Fibroblast of the aortic adventitia (primary cell): ENCODE measurements at places on chromosomes 1 and 21.

DNA sequence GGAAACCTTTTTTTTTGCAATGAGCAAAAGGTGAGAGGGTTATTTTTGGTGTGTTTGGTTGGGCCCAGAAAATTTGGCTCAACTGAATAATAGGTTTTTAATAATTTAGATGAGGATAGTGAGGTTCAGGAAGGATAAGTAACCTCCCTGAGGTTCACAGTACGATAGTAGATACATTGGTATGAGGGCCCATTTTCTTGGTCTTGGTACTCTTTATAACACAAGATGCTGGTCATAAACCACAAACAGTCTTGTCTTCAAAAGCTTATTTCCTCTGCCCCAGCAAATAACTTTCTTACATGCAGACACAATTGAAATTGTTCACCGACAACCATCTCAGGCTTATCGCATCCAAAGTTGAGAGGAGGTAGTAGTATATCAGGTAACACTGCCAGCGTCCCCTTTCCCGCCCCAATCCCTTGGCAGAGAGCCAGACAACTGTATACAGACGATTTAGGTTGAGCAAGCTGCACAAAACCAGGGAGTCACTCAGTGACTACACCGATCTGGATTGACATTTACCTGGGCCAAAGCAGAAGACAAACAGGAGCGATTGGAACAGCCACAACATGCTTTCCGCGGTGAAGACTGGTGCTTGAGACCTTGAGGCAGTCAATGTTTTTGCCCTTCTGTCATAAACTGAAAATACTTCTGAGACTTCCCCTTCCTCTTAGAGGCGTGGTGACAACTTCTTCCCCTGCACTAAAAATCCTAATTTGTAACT, at the start of gene SLAMF6:
TSS of gene SLAMF6 (minus strand) at position 634 of the 724 bp plus-strand sequence. CDS start at position 571, 63 bp downstream.
- no peak for DNase-seq

DNA sequence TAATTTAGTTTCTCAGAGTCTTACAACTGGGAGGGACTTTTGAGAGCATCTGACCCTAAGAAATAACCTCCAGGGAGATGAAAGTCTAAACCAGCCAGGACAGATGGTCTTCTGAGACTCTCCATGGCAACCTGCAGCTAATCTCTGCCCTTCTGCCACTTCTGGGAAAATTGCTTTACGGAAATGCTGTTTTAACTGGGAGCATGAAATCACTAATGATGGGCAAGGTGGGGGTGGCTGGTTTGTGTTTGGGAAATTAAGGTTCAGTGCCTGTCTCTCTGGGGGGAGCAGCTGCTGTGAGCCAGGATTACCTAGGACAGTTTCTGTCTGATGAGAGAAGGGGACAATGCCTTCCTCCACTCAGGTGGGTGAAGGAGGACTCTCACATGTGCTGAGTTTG, 33.2 kb downstream of the ROR1 start:
- DNase-seq = no peak

- no peak for DNase-seq
Measured at GRCh38 chr1:246797597-246797996, 73.4 kb downstream of the SCCPDH start.

- no peak for DNase-seq
Measured at GRCh38 chr1:3645666-3646355, 4.1 kb downstream of the WRAP73 start.

GRCh38 chr1:205719762-205720161, 30.2 kb downstream of the NUCKS1 start:
- no peak for DNase-seq

DNA sequence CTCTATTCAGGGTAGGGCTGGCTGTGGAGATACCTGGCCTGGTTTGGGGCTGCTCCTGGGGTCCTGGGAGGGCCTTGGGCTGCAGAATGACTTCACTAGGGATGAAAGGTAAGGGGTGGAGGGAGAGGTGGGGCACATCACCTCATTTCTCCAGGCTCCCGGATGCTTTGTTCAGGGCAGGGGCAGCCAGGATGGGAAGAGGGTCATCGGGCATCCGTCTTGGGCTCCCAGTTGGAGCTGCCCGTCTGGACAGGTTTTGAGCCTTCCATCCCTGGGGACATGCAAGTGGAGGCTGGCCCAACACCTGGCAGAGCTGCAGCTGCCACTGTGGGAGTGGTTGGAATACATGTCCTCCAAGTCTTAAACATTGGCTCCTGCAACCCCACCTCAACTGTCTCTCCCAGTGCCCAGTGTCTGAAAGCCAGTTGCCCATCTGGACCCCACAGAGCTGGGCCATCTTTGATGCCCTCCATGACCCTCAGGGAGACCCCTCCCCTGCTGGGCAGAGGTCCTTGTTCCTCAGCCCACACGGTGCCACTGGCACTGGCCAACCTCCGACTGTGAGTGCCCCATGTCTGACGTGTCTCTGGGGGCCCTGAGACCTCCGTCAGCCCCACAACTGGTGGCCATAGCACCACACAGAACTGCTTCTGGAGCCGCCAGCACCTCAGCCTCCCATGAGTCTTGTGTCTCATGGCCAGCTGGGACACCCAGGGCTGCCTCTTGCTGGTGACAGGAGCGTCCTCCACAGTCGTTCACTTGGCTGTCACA, 52.8 kb downstream of the TRIM11 start:
- DNase-seq = no peak

DNA sequence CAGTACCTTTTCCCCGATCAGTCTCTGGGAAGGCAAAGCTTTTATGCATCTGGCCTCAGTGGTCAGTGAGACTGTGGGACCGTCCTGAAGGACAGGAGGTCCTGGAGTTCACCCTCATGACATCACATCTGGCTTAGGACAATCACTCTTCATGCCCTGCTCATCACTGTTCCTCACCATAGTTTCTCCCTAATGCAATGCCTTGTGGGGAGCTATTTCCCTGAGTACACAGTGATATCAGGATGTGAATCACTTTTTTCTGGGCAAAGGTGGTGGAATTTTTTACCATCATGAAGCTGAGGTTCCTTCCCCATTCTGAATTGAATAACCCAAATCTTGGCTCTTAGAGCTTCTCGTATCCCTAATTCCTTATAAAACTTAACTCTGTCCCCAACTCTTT, 34.8 kb upstream of the CFAP126 start:
- DNase-seq = no peak

- DNase-seq = peak; percentile 24
Measured at GRCh38 chr1:6819246-6820040, 34.2 kb downstream of the CAMTA1 start.

DNA sequence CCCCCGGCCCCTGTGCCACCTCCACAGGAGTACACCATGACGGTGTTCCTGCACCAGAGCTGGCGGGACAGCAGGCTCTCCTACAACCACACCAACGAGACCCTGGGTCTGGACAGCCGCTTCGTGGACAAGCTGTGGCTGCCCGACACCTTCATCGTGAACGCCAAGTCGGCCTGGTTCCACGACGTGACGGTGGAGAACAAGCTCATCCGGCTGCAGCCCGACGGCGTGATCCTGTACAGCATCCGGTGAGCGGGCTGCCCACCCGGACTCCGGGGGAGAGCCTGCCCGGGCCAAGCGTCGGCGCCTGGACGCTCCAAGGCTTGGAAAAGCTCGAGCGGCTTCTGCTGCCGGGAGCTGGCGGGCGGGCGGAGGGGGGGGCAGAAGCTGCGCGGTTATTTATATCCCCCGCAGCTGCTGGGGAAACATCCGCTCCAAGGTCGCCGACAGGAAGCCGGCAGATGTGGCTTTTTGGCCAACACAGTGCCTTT, 6.4 kb downstream of the GABRD start:
- no peak for DNase-seq

DNA sequence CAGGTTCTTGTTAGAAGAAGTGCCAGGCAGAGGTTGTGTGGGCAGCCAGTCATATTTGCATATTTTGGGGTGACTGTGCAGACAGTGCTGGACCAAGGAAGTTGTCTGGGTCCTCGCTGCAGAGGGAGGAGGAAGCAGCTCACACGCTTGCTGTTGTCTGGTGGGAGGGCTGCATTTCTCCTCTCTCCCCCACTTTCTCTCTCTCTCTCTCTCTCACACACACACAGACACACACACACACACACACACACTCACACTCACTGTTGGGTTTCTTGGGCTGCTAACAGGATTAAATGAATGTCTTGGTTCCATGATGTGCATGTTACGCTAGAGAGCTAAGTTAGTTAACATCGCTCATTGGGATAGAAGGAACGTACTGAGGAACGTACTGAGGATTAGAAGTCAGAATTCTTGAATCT, 72.9 kb downstream of the AGPAT3 start:
- no peak for DNase-seq

DNA sequence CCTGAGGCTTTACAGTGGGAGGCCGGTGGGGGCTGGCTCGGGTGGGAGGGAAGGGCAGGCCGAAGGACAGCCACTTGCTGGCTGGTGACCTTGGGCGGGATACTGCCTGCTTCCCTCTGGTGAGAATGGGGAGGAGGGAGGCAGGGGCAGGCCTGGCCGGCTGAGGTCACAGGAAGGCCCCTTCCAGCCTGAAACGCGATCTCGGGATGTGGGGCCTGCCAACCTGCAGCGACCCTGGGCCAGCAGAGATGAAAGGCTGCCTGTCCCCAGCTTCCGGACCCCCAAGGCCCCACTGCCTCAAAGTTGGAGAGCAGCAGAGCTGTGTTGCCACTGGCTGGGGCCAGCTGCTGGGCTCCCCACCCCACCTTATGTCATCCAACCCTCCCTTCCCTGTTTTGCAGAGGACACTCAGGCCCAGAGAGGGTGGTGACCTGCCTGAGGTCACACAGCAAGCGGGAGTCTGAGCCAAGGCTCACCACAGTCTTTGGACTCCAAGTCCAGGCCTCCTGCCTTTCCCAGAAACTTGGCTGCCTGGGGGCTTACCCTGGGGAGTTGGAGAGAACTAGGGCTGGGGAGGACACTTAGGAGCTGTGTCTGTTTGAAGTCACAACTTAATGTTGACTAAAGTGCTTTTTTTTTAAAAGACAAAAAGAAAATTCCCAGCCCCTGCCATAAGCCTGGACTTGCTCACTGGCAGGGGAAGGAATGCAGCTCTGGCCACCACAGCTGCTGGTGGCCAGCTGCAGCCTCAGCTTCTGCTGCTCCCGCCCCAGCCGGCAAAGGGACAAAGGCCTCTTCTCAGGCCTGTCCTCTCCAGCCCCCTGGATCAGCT, 14.8 kb upstream of the WASF2 start:
- DNase-seq = peak; percentile 57

- peak; percentile 58 for DNase-seq
Measured at GRCh38 chr1:178939338-178940067, 68.6 kb upstream of the ANGPTL1 start.

DNA sequence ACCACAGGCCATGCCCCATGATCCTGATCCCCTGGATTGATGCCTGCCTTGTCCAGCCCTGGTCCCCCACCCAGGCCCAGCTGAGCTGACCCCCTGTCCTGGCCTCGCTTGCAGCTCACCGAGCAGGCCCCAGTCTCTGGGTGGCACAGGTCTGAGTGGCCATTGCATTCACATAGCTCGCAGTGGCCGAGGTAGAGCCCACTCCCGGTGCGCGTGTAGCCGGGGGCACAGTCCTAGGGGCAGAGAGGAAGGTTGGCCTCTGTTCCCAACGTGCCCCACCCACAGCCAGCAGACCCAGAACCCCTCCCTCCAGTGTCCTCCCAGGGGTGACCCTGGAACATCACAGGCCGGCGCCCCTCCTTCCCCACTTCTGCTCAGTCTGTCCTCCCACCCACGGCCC, 51.9 kb downstream of the LDLRAD2 start:
- DNase-seq = no peak

- peak; percentile 9 for DNase-seq
Measured at GRCh38 chr1:53295726-53296116, 32.1 kb downstream of the LRP8 start.

- DNase-seq = peak; percentile 96
Measured at GRCh38 chr21:42892931-42893755, at the start of gene NDUFV3. TSS of gene NDUFV3 (plus strand) at chr21:42893309. CDS start at chr21:42893334, 25 bp downstream.

DNA sequence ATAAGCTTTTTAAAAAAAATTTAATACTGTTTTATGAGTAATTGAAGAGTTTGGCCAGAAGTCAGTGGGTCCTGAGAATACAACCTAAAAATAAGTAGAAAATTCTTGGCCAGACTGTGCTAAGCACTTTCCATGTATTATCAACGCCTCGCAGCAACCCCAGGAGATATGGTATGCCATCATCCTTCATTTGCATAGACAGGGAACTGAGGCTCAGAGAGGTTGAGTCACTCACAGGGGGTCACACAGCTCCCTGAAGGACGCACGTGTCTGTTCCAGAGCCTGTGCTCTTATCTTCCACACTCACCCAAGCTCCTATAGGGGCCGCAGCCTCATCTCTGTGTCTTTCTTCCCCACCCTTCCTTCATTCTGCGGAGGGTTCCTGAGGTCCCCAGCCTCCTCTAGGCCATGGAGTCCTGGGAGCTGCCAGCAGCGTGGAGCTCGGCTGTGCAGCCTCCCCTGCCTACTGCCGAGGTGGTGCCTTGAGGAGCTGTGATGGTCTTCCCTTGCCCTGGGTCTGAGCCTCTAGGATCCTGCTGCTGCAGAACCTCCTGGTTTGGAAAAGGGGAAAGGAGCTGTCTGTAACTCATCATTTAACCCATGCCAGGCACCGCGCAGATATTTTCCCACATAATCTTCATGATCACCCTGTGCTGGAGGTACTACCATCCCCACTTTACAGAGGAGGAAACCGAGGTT, 30.3 kb upstream of the ECE1 start:
- peak; percentile 61 for DNase-seq

GRCh38 chr1:31645274-31645568, 545 bp upstream of the PEF1 start:
- DNase-seq = no peak

- DNase-seq = no peak
Measured at GRCh38 chr1:157239936-157240335, 101.7 kb upstream of the ETV3 start.

DNA sequence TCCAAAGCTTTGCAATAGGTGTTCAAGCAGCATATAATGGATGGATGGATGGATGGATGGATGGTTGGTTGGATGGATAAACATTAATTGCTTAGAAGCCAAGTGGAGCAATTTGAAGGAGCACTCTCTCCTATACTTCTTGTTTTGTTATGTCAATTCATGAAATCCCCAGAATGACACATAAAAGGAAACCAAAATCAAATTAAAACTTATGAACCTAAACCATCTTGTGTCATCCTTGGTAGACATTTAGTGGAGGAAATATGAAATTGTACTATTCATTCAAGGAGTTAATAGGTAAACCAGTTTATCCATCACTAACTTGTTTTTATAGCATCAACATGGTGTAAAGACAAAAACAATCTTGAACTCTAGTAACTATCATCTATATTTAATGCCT, 122.5 kb downstream of the NR5A2 start:
- DNase-seq = no peak

DNA sequence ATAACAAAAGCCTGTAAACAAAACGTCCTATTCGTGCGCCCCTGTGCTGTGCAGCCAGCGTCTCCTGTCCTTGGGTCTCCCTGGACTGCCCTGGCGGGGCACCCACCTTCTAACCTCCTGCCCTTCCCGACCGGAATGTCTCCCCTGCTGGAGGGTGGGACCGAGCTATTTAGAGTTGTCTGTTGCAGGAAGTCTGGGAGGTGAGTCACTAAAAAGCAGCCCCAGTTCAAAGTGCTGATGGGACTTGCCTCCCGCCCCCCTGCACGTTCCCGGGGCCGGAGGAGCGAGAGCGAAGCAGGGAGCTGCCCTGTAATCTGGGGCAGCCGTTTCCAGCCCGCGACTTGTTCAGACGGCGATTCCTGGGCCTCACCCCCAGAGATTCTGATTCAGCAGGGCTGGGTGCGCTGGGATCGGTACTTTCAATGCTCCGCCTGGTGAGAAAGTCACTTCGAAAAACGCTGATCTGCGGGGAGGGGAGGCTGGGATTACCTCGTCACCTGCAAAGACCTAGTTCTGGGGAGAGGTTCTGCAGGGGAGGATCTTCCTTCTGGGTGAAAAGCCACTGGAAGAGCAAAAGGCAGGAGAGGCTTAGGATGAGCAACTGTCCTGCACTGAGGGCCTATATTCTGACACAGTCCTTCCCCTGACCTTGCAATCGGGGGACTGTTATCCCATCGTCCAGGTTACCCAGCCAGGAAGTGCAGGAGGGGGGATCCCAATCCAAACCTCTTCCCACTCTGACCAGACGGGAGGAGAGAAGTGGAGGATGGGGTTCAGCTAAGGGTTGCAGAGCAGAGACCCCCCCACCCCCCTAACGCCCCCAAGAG, 1.2 kb upstream of the DHRS3 start:
- DNase-seq = peak; percentile 88
